Stimulated activated CD4-positive, alpha-beta T cell treated with anti-CD3 and anti-CD28 coated beads, TNF-alpha, amount 100 ng/mL, for 48 hours (primary cell): ENCODE measurements at places on chromosomes 4 and X.

DNA sequence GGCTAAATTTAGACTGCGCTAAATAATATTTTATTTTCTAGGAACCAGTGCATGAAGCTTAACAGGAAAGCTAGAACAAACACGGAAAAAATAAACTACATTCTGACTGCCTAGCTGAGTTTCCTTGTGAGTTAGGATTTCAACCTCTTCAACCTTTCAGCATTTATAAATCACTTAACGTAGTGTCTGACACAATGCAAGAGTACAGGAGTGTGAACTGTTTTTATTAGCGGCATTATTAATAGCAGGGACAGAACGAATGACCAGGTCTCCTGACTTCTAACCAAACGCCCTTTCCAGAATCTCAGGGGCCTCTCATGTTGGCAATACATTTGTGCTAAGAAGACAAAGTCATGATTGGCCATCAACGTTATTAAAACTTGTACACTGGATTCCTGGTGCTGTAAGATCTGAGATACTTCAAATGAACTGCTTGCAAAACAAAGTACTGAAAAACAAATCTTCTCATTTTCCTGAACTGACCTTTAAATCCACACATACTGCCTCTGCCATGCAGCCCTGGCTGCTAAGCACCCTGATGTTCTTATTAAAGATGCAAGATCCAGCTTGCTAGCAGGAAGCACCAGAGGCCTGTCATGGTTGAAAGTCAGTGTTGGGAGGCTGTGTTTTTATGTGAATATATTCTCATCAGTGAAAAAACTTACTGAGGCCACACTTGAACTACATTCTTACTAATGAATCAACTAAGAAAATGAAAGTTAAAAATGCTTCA, 380.4 kb upstream of the CPEB2 start:
- no peak for DNase-seq

DNA sequence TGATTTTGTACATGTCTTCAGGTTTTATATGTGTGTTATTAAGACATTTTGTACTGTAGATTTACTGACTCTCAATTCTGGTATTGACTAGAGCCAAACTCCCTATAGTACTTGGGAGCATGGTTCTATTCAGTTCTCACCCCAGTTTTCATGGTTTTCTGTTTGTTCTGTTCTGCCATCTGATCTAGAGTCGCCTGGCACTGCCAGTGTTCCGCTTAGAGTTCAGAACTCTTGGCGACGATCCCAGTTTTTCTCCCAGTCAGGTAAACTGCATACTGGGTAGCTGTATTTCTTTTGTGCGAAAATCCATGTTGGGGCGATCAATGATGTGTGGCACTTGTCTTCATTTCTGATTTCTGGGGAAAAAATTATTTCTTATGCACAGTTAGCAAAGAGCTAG, 78.0 kb downstream of the PHOX2B start:
- no peak for DNase-seq

GRCh38 chr4:110840221-110840654, 217.4 kb upstream of the PITX2 start:
- no peak for DNase-seq

GRCh38 chrX:90040807-90041206, 119.1 kb downstream of the TGIF2LX start:
- DNase-seq = no peak

- no peak for DNase-seq
Observed at GRCh38 chr4:18664171-18664570, 642.6 kb upstream of the LCORL start.

- DNase-seq = no peak
Observed at GRCh38 chrX:45191820-45192409, 8.8 kb downstream of the DIPK2B start.

- DNase-seq = no peak
Observed at GRCh38 chr4:87811977-87812376, 12.6 kb downstream of the IBSP start.

DNA sequence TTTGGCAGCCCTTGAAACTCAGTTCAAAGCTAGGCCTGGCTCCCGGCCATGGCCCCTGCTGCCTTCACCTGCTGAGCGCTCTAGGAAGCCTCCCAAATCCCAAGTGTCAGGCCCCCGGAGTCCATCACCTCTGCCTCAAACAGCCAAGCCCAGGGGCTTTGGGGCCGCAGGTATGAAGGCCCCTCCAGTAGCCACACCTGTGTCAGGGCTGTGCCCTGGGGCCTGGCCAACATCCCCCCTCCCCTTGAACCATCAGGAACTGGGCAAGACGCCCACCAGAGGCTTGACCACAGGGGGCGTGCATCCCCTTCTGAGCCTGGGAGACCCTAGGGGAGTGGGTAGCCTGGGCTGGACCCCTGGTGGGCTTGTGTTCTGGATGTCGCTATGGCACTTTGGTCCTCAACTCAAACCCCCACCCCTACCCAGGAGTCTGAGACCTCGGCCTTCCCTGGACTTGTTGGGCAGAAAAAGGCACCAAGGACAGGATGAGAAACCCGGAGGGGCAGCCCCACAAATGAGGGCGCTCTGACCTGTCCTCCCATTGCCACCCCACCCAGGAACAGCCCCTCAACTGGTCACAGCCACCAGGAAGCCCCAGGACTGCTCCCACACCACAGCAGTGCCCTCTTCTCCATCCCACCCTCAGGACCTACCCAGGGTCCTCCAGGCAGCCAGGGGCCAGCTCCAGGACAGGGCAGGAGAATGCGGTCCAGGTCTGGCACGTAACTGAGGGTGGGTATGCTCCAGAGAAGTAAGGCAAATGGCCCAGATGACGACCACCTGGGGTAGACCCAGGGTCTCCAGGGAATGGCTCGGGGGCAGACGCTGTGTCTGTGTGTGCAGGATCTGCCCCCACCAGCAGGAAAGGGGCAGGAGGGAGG, 4.2 kb upstream of the SLBP start:
- DNase-seq = no peak
